Activated CD4-positive, alpha-beta memory T cell treated with anti-CD3 and anti-CD28 coated beads for 36 hours (primary cell): ENCODE measurements at places on chromosomes 16 and 17.

- H3K27me3 ChIP-seq, result no peaks in the 10 kb centered on the region
- H3K36me3 ChIP-seq, result peaks cover 27% of the 10 kb centered on the region
- H3K27ac ChIP-seq, result peak overlapping the region; percentile 88
- no peak for DNase-seq
- H3K4me3 ChIP-seq, result peak overlapping the region; percentile 95
These were observed 488 bp downstream of the SENP3 start for GRCh38 chr17:7562208-7562605.

GRCh38 chr17:17503566-17504130, 7.5 kb upstream of the RASD1 start:
- H3K4me1 ChIP-seq, result no peaks in the 10 kb centered on the region
- H3K36me3 ChIP-seq, result no peaks in the 10 kb centered on the region
- H3K27me3 ChIP-seq, result no peaks in the 10 kb centered on the region
- no peak overlapping the region for H3K4me3 ChIP-seq
- no peak for DNase-seq
- H3K27ac ChIP-seq, result no peak overlapping the region

DNA sequence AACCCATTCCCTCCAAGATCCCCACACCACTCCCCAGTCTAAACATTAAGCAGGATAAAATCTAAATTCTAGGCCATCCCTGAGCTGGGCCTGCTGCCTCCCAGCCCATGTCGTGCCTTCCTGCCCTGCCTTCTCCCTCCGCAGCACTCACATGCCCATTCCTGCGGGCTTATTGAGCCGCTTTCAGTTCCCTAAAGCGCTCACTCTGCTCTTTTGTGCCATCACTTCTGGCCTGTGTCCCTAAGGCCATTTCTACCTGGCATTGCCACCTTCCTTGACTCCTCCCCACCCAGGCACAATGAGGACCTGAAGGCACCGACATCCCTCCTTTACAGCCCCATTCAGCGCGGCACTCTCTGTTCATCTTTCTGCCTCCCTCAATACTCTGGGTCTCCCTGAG, 13.0 kb upstream of the RAB5C start:
- H3K27me3 ChIP-seq, result no peaks in the 10 kb centered on the region
- no peak for DNase-seq
- no peaks in the 10 kb centered on the region for H3K36me3 ChIP-seq

DNA sequence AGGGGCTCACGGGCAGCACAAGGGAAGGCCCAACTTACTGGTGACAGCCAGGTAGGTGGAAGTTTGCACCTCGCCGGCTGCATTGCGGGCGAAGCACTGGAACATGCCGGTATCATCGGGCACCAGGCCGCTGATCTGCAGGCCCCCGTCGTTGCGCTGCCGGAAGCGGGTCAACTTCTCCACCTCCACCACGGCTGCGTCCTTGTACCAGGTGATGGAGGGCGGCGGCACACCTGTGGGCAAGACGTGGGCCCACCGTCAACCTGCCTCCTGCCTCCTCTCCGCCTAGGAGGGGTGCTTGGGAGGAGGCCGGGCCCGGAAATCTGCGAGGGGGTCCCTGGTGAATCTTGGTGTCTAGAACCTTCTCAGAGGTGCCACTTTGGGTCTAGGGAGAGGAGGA, 123.6 kb upstream of the CDC42EP4 start:
- H3K27ac ChIP-seq, result no peak overlapping the region
- peaks cover 2% of the 10 kb centered on the region for H3K27me3 ChIP-seq

DNA sequence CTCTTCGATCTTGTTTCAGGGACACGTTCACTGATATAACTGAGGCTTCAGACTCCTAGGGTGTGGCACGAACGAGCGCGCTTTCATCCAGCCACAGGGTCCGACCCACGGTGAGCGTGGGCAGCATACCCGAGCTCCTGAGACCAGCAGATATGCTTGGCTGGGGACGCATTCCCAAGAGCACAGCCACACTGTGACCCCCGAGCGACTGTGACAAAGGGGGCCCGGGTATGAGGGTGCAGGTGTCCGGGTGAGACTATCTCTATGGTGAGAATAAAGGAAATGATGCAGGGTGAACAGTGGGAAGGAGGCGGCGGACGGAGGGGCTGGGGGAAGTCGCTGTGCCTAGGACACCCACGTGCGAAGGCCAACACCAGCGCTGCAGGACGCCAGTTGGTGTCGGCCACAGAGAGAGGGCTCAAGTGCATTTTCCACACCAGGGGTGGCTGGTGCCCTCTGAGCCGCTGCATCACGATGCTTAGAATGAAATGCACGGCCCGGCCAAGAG, 17.6 kb downstream of the RPH3AL start:
- H3K36me3 ChIP-seq, result no peaks in the 10 kb centered on the region
- H3K27ac ChIP-seq, result no peak overlapping the region
- DNase-seq, result no peak
- H3K27me3 ChIP-seq, result peaks cover 3% of the 10 kb centered on the region
- H3K4me3 ChIP-seq, result no peak overlapping the region

- no peak within 1 kb of the TSS for H3K4me3 ChIP-seq
- no peak within 1 kb of the TSS for H3K27ac ChIP-seq
- no peaks in the 10 kb centered on the region for H3K36me3 ChIP-seq
- DNase-seq, result peak; percentile 51
- peaks cover 28% of the 10 kb centered on the region for H3K4me1 ChIP-seq
These were observed at the start of gene PPP1R1B for GRCh38 chr17:39626171-39627046. TSS of gene PPP1R1B (plus strand) at chr17:39626952. CDS start at chr17:39627393, 441 bp downstream.

GRCh38 chr17:44219616-44220212, at the start of gene UBTF:
TSS of gene UBTF (minus strand) at chr17:44219675. CDS start at chr17:44218229, 1,446 bp downstream.
- H3K27ac ChIP-seq, result peak within 1 kb of the TSS; percentile 96
- H3K27me3 ChIP-seq, result no peaks in the 10 kb centered on the region
- H3K4me1 ChIP-seq, result peaks cover 29% of the 10 kb centered on the region

DNA sequence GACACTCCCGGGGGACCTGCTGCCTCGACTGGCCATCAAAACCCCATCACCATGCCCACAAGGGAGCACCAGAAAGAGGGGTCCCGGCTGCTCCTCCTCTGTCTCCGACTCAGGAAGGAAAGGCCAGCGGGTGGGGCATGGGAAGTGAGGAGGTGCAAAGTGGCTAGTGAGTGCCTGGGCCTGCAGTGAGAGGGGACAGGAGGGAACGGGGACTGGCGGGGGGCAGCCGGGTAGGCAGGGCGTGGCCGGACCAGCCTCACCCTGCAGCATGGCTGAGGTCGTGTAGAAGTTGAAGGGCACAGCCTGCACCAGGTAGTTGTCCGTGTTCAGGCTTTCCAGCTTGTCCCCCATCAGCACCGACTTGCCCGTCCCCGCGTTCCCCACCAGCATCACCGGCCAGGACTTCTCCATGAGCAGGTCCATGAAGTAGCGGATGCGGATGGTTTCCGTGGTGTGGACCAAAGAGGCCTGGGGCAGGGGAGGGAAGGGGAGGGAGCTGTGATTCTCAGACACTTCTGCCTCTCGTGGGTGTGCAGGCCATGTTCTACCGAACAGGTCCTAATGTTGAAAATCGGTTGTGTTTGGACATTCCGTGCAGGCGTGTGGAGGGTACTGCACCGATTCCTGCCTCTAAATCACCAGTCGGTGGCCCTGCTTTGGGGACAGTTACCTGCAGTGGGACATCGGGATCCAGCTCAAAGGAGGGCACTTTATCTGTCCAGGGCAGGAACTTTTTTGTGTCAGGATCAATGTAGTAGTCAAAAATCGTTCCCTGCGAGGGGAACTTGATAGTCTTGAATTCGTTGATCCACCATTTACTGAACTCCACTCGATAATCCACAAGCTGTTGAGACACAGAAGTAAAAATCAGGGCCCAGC, 91.7 kb downstream of the DNAH17 start:
- H3K27me3 ChIP-seq, result peaks cover 4% of the 10 kb centered on the region
- H3K4me3 ChIP-seq, result peak overlapping the region; percentile 71
- H3K36me3 ChIP-seq, result no peaks in the 10 kb centered on the region

- no peak for DNase-seq
- H3K4me1 ChIP-seq, result peaks cover 6% of the 10 kb centered on the region
- no peak overlapping the region for H3K4me3 ChIP-seq
- H3K36me3 ChIP-seq, result no peaks in the 10 kb centered on the region
- H3K27me3 ChIP-seq, result no peaks in the 10 kb centered on the region
- no peak overlapping the region for H3K27ac ChIP-seq
These were observed 217.0 kb downstream of the FTO start for GRCh38 chr16:53920988-53921387.

DNA sequence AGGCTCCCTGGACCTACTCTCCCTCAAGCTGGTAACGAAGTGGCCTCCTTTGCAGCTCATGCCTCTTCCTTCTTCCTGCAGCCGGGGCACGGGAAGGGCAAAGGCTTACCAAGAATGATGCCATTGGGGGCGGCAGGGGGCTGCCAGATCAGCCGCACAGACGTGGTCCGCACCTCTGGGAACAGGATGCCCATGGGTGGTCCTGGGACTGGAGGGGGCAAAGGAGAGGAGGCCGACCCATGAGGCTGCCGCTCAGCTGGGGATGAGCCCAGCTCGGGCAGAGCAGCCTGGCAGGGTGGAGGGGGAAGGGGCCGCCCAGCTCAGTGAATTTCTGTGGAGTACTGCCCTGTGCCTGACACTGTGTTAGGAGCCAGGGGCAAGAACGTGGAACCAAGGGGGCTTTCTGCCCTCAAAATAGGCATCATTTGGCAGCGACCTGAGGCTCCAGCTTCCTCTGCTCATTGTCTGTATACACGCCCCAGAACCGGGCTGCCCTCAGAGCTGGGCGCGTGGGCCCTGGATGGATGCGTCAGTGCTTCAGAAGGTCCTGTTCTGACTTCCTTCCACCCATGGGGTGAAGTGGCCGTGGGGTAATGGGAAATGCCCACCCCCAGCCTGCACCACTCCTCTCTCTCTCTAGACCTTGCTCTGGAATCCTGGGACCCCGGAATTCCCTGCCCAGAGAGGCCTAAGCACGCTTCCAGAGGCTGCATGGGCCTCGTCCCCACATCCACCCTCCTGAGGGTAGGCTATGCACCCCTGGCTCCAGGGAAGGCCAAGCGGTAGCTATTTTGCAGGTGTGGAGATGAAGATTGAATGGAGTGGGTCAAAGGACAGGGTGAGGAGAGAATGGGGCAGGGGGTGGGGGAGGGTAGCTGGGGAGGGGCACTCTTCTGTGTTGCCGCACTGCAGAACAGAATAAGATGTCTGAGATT, 79.8 kb upstream of the CDC42EP4 start:
- no peak overlapping the region for H3K27ac ChIP-seq
- no peak for DNase-seq
- H3K4me3 ChIP-seq, result no peak overlapping the region
- H3K27me3 ChIP-seq, result no peaks in the 10 kb centered on the region

DNA sequence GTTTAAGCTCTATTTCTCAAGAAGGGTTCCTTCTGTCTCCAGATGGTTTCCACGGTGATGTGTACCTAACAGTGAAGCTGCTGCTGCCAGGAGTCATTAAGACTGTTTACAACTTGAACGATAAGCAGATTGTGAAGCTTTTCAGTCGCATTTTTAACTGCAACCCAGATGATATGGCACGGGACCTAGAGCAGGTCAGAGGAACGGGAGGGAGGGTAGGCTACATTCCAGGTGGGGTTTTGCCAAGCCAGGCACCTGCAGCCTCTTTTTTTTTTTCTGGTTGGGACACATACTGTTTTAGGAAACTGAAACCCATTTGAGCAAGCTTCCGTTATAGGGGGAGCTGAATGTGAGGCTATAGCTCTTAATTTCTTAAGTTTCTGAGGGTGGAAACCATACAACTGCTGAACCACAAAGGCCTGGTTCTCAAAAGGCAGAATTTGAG, 10.6 kb downstream of the LIG3 start:
- DNase-seq, result no peak
- peaks cover 54% of the 10 kb centered on the region for H3K36me3 ChIP-seq
- peaks cover 2% of the 10 kb centered on the region for H3K4me1 ChIP-seq
- H3K27ac ChIP-seq, result no peak overlapping the region
- H3K4me3 ChIP-seq, result no peak overlapping the region

DNA sequence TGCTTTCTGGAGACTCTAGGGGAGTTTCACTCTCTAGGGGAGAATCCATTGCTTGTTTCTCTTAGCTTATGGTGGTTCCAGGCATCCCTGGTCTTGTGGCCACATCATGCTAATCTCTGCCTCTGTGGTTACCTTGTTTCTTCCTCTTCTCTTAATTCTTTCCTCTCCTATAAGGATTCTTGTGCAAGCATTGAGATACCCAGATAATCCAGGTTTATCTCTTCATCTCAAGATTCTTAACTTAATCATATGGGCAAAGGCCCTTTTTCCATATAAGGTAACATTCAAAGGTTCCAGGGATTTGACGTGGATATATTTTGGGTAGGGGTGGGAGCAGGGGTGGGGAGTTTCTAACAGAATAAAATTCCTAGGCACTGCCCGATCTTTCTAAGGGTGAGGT, 32.6 kb downstream of the FAM20A start:
- no peaks in the 10 kb centered on the region for H3K36me3 ChIP-seq
- DNase-seq, result no peak
- peaks cover 3% of the 10 kb centered on the region for H3K27me3 ChIP-seq
- H3K4me3 ChIP-seq, result no peak overlapping the region
- H3K4me1 ChIP-seq, result no peaks in the 10 kb centered on the region

DNA sequence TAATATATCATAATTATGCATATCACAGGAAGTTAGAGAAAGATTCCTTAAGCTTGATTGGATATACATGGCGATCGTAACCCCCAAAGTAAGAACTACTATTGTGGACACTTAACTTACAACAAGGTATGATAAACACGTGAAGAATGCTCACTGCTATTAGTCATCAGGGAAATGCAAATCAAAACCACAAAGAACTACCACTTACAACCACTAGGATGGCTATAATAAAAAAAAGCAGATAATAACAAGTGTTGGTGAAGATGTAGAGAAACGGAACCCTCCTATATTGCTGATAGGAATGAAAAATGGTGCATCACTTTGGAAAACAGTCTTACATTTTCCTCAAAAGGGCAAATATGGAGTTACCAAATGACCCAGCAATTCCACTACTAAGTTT, 265.9 kb downstream of the SLC39A11 start:
- H3K4me1 ChIP-seq, result no peaks in the 10 kb centered on the region
- H3K4me3 ChIP-seq, result no peak overlapping the region
- no peak overlapping the region for H3K27ac ChIP-seq
- no peaks in the 10 kb centered on the region for H3K27me3 ChIP-seq
- H3K36me3 ChIP-seq, result peaks cover 49% of the 10 kb centered on the region
- no peak for DNase-seq

DNA sequence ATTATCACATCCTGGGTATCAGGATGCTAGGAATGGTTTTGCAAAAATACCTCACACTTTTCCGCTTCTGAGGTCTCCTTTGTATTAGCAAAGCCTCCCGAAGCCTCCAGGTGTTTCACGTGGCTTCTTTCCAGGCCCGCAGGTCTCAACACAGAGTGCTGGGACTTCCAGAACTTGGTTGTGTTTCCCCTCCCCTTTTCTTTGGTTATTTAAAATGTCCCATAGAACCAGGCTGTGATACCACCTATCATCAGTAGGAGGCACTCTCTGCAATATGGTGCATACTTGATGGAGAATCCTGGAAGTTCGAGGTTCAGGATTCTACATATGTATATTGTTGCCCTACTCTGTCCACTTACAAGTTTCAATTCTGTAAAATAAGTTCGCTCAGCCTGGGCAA, 28.8 kb downstream of the ATP2C2 start:
- peaks cover 14% of the 10 kb centered on the region for H3K27me3 ChIP-seq
- no peak overlapping the region for H3K4me3 ChIP-seq
- no peak overlapping the region for H3K27ac ChIP-seq
- no peaks in the 10 kb centered on the region for H3K36me3 ChIP-seq

DNA sequence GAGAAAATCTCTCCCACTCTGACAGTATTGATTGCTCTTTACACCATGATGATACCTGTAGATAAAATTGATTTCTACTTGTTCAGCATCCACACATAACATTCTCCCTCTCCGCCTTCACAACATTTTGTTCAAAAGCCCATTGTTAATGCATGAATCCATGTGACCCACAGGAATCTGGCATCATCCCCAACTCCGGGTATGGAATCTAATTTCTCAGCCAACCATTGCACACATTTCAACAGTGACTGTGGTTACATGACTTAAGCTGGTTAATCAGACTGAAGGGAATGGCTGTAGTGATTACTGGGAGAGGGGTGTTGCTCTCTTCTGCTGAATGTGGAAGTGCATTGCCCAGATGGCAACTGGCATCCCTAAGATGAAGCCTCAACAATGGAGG, 161.4 kb upstream of the C16orf82 start:
- no peak for DNase-seq
- peaks cover 13% of the 10 kb centered on the region for H3K27me3 ChIP-seq
